ENCODE measurements at places on chromosomes 5 and 9.

DNA sequence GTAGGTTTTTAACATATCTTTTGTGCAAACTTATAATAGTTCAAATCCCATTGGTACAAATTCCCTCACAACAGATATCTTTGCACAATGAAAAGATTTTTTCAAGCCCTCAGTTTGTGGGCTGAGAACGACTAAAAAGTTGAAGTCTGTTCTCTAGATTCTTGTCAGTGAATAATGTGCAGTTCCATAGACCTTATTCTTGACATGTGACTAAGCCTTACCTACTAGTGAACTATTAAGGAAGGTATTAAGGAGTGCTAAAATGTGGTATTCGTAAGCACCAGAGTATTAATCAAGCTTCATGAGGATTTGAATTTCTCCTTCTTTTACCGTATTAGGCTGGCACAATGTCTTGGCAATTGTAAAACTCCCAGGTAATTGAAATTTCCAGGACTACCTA, 205.6 kb upstream of the DMRTA1 start:
- peak; percentile 48 for DNase-seq

DNA sequence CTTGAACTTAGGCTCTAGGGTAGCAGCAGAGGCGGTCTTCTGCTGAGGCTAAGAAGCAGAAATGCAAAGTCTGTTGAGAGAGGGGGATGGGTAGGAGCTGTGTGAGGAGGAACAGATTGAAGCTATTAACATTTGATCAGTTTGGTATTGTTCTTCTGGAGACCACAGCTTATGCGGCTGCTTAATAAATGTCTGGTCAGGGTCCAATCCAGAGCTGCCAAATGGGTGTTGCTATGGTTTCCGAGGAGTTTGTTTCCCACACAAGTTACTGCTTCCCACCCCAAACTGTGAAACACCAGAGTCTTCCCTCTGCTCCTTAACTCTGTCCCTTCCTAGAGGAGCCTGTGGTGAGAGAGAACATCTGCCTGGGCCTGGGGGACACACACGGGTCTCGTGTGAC, 142.2 kb upstream of the KLF4 start:
- no peak for DNase-seq

- DNase-seq, result no peak
Observed at GRCh38 chr5:93058309-93058708, 522.7 kb downstream of the NR2F1-AS1 start.

DNA sequence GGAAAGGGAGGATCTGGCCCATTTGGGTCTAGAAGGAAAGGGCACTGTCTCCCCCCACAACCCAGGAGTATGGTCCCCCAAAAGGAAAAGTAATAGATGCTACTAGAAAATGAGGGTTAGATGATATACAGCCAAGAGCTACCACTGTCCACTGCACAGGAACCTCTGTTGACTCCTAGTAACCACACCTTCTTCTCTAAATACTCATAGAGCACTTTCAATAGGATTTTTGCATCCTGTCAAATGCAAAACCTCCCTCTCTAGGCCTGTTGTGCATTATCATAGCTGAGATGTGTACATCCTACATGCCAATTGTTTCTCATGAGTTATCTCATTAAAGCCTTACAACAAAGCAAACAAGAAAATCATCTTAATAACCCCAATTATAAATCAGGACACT, 66.8 kb downstream of the THBS4 start:
- no peak for DNase-seq

DNA sequence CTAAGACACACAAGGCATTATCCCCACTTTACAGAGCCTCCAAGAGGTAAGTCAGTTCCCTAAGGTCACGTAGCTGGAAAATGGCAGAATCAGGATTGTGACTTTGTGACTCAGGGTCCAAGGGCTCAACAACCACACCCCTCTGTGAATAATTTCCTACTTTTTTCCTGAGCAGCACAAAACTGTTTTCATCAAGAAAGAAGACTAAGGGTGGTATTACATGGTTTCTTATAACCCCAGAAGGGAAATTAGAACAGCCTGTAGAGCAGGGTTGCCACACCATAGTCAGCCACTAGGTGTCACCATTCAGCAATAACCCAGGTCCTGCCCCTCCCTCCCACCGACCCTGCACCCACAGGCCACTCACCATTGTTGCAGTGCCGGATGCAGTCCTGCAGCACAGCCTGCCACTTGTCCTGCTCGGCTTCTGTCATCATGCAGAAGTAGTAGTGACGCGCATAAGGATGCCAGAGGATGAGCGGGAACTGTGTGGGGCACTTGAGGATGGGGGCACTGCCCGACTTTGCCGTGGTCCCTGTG, 72.1 kb downstream of the LRSAM1 start:
- no peak for DNase-seq

GRCh38 chr5:32308946-32309345, 3.8 kb downstream of the MTMR12 start:
- DNase-seq, result peak; percentile 72

DNA sequence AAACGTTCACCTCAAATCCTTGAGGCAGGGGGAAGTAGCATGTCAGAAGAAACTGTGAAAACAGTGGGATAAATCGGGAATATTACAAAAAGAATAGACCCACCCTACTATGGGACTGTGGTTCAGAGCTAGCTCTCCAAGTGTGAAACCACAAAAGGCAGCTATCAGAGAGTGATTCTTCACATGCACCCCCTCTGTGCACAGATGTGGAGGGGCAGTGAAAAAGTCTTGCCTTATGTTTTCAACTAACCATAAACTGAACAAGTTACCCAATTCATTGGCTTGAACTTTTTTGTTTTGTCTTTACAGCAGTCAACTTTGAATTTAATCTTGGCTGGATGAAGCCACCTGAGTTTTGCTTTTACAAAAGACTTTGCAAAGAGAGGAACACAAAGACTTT, 98.8 kb upstream of the NR4A3 start:
- DNase-seq, result no peak

DNA sequence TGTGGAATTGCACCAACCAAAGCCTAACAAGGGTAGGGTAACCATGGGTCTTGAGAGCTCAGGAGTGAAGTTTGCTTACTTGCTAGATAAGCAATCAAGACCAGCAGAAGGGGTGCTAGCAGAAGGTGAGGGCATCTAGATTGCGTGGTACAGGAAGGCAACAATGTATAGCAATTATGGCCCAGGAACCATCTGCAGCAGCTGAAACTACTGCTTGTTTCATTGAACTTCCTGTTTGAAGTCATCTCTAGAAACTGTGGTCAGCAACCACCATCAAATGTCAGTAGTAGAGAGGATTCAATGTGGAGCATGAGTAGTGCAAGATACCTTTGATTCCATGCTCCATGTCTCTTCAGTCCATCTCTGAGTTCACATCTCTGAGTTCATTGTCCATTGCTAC, 462.1 kb upstream of the GRAMD2B start:
- no peak for DNase-seq
